ENCODE measurements at places on chromosomes 3 and 15.
A peak's percentile ranks its signal among the peaks of the same experiment; 100 is the strongest.

GRCh38 chr3:189534531-189534930 is 96.7 kb upstream of the TP63 start:
- DNase-seq, result no peak

GRCh38 chr3:10335190-10335738 is 14.4 kb upstream of the SEC13 start:
- no peak for DNase-seq

DNA sequence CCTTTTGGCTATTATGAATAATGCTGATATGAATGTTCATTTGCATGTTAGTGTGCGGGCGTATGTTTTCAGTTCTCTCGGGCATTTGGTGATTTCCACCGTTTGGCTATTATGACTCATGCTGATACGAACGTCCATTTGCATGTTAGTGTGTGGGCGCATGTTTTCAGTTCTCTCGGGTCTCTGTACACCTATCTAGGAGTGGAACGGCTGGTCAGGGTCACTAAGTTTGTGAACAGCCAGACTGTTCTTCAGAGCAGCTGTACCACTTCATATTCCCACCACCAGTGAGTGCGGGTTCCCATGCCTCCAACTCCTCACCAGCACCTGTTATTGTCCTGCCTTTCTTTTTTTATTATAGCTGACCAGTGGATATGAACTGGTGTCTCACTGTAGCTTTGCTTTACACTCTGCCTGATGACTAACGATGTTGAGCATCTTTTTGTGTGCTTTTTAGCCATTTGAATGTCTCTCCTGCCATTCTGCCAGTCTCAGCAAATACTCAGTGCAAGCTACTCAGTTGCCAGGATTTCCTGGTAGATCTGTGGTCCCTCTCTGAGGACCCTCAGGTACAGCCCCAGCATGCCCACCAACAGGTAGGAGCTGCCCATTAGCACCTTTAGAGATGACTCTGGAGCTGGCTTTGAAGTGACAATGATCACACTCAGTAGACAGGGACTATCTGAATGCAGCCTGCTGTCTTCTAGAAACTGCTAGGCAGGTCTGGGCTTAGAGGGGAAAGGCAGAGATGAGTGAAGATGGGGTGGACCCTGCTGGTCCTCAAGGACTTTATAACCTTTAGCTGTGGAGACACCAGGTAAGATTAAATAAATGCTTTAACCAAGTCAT is 141.1 kb downstream of the XXYLT1 start:
- no peak for DNase-seq

GRCh38 chr3:128128251-128128650 is 4.6 kb upstream of the RUVBL1 start:
- no peak for DNase-seq

DNA sequence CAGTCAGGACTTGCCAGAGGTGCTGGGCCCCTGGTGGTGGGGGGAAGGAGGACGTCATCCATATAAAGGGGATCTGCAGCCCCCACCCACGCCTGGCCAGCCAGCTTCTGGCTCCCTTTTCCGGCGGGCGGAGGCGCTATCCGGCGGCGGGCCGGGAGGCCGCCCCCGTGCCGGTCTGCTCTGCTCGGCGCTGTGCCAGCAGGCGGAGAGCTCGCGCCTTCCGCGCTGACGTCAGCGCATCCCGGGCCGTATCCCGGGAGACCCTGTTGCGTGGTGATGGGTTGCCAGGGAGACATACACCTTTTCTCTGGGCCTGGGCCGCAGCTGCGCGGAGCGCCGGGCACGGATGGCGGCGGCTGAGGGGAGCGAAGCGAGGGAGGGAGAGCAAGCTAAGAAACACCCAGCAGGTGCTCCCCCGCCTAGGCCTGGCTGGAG is 1.1 kb downstream of the FAM131A start:
- peak; percentile 98 for DNase-seq

DNA sequence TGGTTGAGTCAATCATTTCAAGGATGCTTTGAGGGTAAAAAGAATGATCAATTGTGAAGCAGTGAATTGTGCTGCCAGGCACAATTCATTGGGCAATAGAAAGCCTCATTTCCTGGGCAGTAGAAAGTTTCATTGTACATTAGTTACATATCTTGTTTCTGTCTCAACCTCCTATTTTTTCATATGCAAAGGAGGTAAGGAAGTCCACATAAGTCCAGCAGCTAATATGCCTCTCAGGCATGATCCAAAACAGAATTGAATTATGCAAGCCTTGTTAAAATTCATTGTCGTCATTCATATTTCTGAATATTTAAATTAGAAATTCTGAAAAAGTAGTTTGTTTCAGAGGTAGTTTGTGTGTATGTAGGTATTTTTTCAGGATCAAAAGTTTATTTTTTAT is 65.8 kb downstream of the TFRC start:
- DNase-seq, result no peak

DNA sequence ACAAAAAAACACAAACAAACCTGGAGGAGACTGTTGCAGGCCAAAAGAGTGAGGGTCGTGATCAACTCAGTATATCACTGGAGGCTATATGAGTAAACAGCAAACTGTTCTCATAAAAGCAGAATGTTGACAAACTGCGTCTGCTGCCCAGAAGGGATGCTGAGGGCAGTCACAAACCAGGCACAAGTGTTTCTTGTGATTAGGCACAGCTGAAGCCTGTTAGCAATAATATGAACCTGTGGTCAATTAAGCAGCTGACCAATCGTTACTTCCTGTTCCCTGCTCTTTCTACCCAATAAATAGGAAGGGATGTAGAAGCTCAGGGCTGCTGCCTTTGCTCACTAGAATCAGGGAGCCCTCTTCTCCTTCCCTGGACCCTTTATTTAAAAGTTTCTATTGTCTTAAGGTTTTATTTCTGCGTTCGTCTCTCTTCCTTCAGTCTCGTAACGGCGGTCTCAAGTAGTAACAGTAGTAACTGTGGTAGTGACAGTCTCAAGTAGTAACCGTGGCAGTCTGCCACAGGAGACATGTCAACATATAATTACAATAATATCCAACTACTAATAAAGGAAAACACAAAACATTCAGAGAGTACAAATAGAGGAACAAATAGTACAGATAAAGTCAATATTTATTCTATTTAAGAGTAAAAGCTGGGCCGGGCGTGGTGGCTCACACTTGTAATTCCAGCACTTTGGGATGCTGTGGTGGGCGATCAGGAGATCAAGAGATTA is 698.4 kb upstream of the CCDC54 start:
- DNase-seq, result peak; percentile 72

DNA sequence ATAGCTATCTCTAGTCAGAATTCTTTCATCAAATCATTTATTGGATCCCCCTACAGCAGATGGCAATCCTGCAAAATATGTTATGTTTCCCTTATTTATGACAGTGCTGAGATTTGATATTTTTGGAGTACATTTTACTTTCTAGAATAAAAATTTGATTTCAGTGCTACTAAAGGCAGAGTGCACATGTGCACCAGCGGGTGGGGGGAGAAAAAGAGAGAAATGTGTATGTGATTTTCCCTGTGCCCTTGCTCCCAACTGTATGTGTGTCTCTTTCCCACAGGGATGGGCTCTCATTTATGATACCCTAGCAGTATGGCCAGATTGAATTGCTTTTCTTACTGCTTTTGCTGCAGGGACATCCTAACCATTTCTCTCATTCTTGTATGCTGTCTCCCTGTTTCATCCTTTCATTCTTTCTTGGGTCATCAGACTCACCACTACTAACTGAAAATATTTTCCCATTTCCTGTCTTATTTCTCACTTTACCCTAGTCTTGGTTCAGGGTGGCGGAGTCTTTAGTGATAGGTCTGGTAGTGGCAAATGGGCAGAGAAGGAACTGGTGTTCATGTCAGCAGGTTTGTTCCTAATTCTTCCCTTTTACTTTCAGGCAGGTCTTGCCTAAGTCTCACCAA is 140.7 kb downstream of the TCF12 start:
- DNase-seq, result no peak

DNA sequence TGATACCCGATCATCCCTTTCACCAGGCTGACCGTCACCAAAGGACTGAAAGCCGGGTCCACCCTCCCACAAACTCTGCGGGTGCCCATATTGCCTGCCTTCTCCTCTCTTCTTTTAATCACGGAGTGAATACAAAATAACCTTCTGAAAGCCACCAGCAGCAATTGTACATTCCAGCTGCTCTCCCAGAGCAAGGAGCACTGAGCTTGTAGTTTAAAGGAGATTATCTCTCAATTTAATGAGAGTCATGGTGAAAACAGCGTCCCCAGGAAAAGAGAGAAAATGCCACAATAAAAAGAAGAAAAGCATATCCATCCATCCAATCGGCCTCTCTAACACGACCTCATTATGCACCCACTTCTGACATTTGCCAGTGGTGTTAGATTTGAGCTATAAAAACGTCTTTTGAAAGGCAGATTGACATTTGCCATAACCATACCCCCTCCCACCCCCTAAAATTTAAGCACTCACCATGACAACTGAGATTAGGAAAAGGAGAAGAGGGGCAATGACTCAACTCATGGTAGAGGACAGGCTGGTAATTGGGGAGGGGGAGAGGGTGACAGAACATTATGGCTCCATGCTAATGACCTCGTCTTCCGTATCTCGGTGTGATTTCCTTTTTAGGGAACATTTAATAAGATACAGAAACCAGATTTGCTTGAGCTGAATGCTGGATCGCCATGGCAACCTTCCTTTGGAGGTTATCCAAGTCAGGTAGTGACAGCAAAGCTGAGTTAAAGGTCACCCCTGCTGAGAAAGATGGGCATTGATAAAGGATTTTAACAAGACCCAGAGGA is 106.2 kb downstream of the ST8SIA2 start:
- DNase-seq, result no peak

GRCh38 chr3:111547631-111548030 is 5.6 kb downstream of the CD96 start:
- no peak for DNase-seq

GRCh38 chr3:295166-295565 is 98.6 kb downstream of the CHL1 start:
- DNase-seq, result no peak

GRCh38 chr15:29556380-29556779 is 265.9 kb downstream of the TJP1 start:
- no peak for DNase-seq

- DNase-seq, result peak; percentile 20
Measured at GRCh38 chr3:146625186-146625775, 20.1 kb upstream of the PLSCR5 start.

DNA sequence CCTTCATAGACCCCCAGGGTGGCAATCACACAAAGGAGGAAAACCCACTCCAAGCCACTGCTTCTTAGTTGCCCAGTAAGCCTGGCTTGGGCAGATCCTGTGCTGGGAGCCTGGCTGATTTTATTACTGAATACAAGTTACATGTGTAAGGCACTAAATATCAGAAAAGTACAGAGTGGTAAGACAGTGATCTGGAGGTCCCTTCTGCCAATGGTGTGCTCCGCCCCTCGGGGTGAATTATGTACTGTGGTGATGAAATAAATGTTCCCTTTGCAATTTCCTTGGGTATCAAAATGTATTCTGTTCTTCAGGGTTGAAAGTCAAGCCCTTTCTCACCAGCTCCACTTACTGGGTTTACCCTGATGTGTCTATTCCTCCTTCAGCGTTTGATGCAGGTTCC is 38.8 kb downstream of the EID1 start:
- no peak for DNase-seq

- peak; percentile 92 for DNase-seq
Measured at GRCh38 chr15:40382580-40383456, at the start of gene KNSTRN. Gene KNSTRN, plus strand, starts transcription at chr15:40382721. Its CDS starts 115 bp downstream, at chr15:40382836.

DNA sequence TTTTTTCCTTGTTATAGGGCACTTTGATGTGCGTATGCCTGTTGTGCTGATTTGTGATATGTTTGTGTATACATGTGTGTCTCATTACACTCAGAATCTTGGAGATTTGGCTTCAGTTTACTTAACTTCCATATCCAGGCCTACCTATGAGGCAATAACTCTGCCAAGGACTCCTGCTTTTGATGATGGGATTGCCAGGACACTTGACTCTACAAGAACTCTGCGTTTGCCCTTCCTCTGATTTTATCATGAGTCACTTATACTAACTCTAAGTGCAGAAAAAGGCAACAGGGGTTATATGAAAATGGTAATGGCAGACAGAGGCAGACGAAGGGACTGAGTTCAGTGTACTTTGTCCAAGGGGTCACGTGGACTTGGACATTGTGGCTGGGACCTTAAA is 33.6 kb downstream of the MCTP2 start:
- no peak for DNase-seq

GRCh38 chr15:98555173-98555515 is 93.2 kb upstream of the IGF1R start:
- DNase-seq, result no peak

DNA sequence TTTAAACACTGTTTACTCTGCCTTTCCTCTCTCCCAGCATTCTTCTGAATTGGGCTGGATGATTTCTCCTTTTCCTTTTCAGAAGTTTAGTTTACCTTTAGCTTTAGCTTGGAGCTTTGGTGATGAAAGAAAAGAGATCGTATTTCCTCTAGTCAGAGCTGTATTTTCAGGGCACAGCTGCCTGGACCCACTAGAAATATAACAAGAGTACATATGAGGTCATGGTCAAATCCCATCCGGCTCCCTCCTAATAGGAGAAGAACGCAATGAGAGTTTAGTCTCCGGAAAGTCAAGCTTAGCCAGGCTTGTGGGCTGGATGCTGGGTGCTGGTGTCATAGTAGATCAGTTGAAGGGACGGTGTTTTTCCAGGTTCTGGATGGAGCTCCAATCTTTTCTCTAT is 177.1 kb upstream of the PFN2 start:
- DNase-seq, result no peak

DNA sequence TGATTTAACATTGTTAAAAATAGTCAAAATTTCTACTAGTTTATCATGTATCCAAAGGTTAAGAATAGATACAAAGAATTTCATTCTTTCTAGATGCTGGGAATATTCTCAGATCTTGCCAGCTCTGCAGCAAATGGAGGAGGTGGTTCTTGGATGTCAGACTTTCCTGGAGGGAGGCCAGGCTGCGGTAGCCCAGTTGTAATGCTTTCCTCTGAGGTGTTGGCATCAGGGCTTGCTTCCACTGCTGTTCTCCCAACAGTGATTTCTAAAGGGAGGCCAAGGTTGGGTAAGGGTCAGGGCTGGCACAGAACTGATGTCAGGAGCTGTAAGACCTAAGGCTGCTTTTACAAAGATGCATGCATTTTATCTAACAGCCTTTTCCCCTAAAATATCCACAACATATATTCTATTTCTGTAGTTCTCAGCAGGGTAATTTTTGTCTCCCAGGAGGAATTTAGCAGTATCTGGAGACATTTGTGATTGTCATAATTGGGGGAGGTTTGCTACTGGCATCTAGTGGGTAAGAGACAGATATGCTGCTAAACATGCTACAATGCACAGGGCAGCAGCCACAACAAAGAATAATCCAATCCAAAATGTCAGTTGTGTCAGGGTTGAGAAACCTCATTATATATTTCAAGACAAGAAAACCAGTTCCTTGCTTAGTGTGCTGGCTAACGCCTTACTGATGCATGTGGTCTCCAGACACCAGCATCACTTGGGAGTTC is 42.0 kb upstream of the SPTSSB start:
- no peak for DNase-seq

- no peak for DNase-seq
Measured at GRCh38 chr15:52464040-52464439, 64.6 kb downstream of the MYO5A start.

Data from COR-L47 (cell line).